ENCODE measurements at places on chromosomes 7 and 10. TPM values are rescaled to one million over a fixed set of nuclear protein-coding genes. Genes with fewer than 3 reads are reported as not detected.

Gene PNLIPRP2
- not detected for total RNA-seq

Gene NOS3
- total RNA-seq: not detected

Gene MYL10
- total RNA-seq: not detected

Gene PPIA
- total RNA-seq: 5,683 TPM

Gene AKR1B15
- total RNA-seq: 2.6 TPM

Gene FAM25C
- not detected for total RNA-seq

Gene ARHGEF35
- total RNA-seq: not detected

Gene ADGRA1
- not detected for total RNA-seq

Gene ADRB1
- 1.4 TPM for total RNA-seq

Gene C10orf53
- total RNA-seq: not detected

Gene SDK1
- 8.7 TPM for total RNA-seq

Gene MBL2
- not detected for total RNA-seq

Gene AKR1C4
- total RNA-seq: not detected

Gene AKR1C8
- total RNA-seq: not detected

Gene COL1A2
- total RNA-seq: 4,473 TPM

DNA sequence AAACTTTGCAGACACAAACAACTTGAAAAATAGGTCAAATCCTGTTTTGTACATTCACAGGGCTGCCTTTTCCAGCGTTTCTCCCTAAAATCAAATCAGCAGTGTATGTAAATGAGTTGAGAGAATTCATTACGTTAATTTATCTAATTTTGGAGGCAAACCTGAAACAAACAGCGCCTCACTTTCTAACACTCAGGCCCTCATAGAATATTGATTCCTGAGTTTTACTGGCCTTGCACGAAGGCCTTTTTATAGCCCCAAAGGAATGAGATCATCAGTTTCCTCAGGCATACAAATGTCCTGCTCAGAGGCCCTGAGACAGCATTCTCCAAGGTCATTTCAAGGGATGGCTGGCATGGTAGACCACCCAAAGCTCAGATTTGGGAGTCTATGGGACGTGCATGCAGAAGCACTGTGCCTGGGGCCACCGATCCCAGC, 131.7 kb upstream of the CHST15 start:
- DNase-seq: no peak

DNA sequence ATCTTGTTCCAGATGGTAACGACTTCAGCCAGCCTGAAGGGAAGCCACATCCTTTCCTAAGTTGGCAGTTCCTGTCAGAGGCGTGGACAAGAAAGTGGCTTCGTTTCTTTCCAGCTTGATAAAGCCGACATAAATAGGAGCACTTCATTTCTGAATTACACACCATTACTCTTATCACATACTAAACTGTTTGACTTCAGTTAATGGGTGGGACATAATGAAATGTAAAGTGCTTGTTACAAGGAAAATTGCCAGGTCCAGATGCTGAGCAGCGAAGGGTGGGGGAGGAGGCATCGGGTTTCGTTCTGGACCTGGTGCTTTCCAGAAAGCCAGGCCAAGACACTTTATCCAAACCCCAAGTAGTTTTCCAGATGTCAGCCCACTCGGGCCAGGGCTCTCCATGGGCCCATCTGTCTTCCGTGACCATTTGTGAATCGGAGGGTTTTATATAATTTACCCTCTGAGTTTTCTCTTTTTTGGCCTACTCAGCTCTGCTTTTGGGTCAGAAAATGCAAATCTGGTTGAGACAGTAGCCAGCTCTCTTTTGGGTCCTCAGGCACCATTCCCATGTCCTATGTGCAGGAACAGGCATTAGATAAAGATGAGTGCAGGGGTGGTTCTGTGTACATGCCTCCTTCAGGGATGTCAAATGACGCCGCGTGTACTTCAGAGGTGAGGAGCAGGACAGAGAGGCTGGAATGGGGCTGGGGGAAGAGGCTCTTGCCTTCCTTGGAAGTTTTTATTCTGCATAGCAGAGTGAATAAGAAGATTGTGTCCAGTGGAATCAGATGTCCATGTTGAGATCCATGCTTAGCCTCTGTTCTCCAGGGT, 90.2 kb downstream of the TACC2 start:
- DNase-seq: no peak

GRCh38 chr7:90677486-90678404, 81.6 kb downstream of the CDK14 start:
- DNase-seq: no peak

DNA sequence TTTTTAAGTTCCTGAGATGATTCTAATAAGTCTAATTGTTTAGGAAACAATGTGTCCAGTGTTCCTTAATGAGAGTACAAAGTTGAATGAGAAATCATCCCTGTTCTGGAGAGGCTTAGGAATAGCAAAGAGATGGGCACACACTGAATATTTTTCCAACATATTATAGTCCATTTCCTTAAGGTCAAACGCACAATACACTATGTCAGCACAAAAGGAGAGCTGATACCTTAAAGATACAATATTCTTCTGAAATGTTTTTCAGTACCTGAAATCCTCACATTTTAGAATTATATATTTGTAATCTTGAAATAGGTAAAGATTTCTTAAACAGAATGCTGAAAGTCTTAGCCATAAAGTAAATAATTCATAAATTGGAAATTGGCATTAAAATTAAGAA, 183.2 kb downstream of the GRM3 start:
- no peak for DNase-seq

GRCh38 chr7:156222151-156222550, 409.9 kb upstream of the SHH start:
- DNase-seq: peak; percentile 17

DNA sequence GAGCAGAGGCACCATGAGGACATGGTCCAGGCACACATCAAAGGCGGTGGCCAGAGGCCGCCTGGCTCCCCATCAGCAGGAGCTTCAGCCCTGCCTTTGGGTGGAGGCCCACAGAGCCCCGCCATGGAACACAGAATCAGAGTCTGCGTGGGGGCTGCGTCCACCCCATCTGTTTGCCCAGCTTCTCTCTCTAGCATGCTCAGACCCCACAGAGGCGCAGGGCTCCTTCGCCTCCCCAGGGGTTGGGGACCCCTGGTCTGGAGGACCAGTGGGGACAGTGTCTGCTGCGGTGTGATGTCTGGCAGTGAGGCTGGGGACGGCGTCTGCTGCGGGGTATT, 321.9 kb downstream of the PTPRN2 start:
- DNase-seq: no peak

- DNase-seq: no peak
These were observed 35.7 kb upstream of the DYNC1I1 start for GRCh38 chr7:95736635-95737034.

GRCh38 chr7:7352845-7353244, 170.5 kb downstream of the C1GALT1 start:
- DNase-seq: no peak

DNA sequence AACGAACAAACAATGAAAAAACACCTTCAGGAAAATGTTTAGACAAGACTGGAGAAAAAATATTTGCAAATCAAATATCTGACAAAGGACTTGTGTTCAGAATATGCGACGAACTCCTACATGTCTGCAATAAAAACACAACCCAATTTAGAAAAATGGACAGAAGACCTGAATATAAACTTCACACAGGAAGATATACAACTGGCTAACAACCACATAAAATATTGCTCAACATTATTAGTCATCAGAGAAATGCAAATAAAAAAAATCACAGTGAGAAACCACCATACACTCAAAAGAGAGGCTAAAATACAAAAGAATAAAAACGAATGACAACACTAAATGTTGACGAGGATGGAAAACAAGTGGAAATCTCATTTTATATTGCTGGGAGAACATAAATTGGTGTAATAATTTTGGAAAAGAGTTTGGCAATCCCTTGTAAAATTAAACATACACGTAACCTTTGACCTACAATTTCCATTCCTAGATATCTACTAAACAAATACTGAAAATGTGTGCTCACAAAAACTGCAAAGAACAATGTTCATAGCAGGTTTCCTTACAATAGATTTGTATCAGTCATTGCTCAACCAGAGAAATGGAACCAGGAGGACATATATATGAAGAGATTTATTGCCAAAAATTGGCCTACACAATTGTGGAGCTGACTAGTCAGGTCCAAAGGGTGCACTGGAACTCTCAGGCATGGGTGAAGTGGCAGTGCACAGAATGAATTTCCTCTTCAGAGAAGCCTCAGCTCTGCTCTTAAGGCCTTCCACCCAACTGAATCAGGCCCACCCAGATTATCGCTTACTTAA, 82.9 kb upstream of the OGDHL start:
- no peak for DNase-seq

DNA sequence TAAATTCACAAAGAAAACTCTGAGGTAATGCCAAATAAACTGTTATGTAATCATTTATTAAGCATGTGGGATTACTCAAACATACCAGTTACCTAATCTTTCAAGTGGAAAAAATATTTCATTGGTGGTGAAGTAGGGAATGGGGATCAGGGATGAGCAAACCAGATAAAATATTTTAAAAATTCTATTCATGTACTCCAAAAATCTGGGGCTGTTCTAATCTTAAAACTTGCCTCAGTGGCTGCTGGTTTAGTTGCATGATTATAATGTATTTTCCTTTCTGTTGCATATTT, 19.5 kb downstream of the LMOD2 start:
- no peak for DNase-seq

DNA sequence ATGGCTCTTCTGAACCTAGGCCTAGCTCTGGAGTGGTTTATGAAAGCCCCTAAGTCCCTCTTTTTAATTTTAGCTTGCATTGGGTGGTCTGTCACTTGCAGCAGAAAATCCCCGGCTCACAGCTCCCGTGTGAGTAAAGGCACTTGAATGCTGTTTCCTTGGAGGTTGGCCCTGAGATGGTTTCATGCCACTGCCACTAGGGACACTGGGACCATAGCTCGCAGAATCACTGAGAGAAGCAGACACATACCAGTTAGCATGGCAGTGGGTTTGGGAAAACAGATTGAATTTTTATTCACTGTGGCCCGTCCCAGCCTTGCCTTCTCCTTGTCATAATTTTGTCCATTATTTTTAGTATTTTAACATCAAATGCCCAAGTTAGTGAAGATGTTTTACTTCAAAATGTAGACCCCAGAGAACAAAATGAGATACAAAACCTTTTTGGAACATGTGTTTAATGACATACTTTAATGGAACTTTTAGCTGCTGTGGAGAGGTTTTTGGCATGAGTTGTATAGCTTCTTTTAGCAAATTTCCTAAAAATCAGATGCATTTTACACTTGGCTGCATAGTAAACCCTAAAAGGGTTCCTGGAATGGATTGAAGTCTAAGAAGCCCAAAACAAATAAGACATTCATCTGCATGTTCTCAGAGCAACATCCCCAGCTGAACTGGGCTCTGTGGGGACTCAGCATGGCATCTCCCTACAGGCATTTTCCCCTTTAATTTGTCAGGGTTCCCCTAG, 259.7 kb upstream of the PITRM1 start:
- DNase-seq: no peak

GRCh38 chr7:92072708-92073107, 61.6 kb downstream of the CYP51A1 start:
- no peak for DNase-seq

- no peak for DNase-seq
These were observed 55.2 kb upstream of the CCAR1 start for GRCh38 chr10:68665841-68666240.

GRCh38 chr10:104430360-104430759, 76.7 kb downstream of the CFAP58 start:
- no peak for DNase-seq

- no peak for DNase-seq
These were observed 28.5 kb upstream of the HDAC9 start for GRCh38 chr7:18467011-18467410.

DNA sequence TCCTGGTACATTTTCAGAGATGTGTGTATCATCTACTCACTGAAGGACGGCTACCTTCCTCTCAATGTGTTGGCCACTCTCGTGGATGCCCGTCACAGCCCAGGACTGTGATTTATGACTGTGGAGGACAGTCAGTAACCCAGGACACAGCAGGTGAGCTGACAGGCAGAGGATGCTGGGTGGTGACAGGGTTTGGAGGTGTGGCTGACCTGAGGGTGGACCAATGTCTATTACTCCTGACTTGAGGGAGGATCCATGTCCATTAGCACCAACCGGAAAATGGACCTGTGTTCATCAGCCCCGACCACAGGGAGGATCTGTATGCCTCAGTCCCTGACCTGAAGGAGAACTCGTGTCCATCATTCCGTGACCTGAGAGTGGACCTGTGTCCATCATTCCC, 96.1 kb downstream of the ADCY1 start:
- DNase-seq: no peak

DNA sequence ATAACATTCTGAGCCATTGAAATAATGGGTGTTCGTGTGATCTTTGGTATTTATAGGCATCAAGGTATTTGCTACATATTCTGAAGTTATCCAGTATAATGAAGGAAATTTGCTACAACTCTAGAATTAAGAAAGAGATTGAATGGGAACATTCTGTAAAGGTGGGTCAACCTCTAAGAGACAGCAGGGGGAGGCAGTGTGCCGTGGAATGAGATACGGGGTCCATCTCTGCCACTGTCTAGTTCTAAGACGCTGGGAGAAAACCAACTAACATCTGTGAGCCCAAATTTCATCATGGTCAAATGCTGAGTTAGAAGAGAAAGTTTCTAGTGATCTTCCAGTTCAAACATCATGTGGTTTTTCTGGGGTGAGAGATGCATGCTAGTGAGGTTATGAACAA, 368.9 kb downstream of the SORCS1 start:
- DNase-seq: no peak

DNA sequence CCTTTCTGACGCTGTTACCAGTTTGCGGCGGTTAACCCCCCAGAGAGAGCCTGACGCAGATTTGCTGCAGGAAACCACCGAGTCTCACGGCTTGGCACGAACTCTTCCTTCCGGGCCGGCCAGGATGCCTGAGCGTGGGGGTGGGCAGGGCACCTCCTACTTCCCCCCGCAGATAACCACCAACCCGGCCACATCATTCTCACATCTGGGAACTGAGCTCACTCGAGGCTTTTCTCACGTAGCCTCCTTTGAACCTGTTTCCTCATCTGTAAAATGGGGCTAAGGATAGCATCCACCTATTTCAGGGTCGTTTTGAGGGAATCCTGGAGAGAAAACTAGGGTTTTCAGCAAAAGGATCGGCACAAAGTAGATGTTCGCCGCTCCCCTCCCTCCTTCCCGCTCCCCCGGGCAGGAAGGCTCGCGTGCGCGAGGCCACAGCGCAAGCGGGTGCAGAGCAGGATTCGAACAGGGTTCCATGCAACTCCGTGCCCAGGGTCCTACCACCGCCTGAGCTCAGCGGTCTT, 23.6 kb downstream of the DDIT4 start:
- peak; percentile 96 for DNase-seq

- DNase-seq: no peak
These were observed 188.8 kb downstream of the JCAD start for GRCh38 chr10:29870522-29871044.

GRCh38 chr7:1987591-1988532, 244.9 kb downstream of the MAD1L1 start:
- DNase-seq: no peak

- no peak for DNase-seq
These were observed 15.9 kb upstream of the GPNMB start for GRCh38 chr7:23230641-23231101.

- DNase-seq: no peak
These were observed 120.9 kb upstream of the KCTD7 start for GRCh38 chr7:66507764-66508296.

DNA sequence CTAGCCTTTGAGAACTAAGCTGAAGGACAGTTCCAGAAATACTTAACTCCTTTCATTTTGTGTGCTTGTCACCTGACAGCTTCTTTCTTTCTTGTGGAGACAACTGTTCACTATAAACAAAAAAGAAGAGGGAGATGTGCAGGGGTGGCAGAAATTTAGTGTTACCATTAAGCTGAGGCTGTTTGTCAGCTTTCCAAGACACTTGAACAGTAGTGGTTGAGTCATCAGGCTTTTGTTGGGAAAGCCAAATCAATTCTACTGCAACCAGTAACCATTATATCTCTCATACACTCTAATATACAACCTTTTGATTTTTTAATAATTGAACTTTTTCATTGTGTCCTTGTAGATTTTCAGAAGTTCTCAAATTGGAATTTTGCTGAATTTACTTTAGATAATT, 75.3 kb downstream of the POLL start:
- DNase-seq: no peak
